ENCODE measurements at places on chromosomes 12 and 14.

DNA sequence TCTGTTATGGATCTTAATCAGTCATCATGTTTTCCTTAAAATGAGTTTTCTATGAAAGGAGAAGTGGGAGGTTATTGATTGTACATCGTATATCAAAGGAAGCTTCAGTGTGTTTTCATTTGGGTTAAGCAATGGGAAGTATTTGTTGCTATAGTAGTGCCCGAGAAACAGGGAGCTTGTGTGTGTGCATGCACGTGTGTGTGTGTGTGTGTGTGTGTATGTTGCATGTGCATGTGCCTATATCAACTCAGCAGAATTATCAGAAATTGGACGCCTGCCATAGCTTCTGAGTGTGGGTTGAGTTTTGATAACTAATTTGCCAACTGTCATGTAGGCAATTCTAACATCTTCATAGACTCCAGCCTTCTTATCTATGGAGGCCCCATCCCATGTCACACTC is 246.1 kb upstream of the CRY1 start:
- DNase-seq: no peak

- no peak for DNase-seq
These were observed 197.5 kb downstream of the NOVA1 start for GRCh38 chr14:26400373-26400772.

- no peak for DNase-seq
These were observed 76.1 kb upstream of the HECTD1 start for GRCh38 chr14:31283578-31284252.

GRCh38 chr12:99119943-99120342 is 474.9 kb downstream of the APAF1 start:
- no peak for DNase-seq

GRCh38 chr14:92539419-92539818 is 25.8 kb downstream of the RIN3 start:
- DNase-seq: no peak

- no peak for DNase-seq
These were observed 896 bp upstream of the CDKN1B start for GRCh38 chr12:12716151-12716792.

DNA sequence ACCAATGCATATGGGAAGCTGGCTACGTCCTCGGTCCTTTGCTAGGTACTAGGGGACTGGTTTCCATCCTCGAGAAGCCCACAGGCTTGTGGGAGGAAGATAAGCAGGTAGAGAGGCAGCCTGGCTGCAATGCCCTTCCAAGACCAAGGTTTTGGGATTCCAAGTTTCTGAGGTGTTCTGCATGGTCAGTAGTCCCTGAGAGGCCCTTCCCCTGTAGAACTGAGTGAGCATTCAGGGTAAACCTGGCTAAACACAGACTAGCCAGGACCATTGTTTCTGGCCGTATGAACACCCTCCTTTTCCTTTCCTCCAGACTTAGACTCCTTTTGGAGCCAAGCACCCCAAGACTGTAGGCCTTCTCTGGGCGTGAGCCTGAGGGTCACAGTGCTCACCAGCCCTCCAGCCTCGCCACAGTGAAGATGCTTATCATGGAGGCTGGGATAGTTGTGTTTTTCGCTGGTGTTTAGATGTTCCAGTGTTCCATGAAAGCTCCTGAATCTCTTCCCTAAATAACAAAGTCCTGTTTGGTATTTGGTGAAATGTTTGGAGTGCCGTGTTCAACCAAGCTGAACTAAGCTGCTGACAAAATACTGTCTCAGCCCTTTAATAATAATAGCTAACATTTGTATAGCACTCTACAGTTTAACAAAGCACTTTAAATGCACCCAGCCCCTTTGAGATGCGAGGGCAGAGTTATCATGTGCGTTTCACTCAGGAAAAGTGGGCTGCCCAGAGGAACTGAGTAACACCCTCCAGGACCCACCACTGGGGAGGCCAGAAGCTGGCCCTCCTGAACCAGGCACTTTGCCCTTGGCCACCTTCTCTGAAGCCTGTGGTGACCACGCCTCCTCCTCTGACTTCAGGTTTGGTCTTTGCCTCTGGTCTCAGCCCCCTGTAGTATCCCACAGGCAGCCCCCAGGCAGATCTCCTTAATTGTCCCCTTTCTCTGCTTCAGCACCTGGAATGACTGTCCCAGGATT is 284.5 kb downstream of the CACNA1C start:
- no peak for DNase-seq

- peak; percentile 30 for DNase-seq
These were observed 18.3 kb downstream of the SLC25A47 start for GRCh38 chr14:100341301-100342031.

DNA sequence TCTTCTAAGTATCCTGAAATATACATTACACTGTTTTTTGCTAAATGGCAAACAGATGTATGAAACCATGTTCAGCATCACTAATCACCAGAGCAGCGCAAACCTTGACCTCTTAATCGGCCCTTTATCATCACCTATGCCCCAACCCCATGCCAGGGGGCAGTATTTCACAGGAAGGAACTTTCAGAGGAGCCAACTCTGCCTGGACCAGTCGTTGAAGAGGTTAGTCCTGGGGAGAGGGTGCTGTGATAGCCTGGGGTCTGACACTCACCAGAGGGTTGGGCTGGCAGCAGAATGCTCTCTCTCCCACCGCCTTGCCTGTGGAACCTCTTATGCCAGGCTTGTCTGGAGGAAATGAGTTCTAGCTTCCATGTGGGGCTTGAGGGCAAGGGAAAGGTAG is 411.7 kb downstream of the TMEM117 start:
- DNase-seq: no peak

DNA sequence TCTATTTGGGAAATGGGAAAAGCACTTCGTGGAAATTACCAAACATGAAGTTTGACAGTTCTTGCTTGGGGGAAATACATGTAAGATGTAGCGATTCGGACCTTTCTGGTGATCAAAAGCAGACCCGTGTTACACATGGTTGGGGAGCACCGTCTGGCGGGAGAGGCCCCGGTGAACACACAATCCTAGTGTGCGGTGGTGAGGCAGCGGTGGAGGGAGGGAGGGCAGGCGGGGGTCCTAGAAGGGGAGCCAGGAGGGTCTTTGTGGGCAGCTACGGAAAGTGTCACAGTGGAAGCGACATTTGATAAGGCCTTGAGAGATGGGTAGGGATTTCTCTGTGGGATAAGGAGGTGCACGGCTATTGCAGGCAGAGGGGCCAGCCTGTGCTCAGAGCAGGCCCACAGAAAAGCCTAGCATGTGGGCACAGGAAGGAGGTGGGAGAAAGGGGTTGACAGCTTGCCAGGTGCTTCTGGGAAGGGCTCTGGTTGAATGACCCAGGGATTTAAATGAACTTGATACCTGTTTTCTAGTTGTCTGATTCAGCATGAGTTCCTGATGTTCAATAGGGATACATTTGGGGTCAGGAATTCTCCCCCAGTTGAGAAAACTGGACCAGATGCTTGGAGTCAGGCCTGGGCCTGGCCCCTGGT is 7.2 kb downstream of the MVK start:
- no peak for DNase-seq

DNA sequence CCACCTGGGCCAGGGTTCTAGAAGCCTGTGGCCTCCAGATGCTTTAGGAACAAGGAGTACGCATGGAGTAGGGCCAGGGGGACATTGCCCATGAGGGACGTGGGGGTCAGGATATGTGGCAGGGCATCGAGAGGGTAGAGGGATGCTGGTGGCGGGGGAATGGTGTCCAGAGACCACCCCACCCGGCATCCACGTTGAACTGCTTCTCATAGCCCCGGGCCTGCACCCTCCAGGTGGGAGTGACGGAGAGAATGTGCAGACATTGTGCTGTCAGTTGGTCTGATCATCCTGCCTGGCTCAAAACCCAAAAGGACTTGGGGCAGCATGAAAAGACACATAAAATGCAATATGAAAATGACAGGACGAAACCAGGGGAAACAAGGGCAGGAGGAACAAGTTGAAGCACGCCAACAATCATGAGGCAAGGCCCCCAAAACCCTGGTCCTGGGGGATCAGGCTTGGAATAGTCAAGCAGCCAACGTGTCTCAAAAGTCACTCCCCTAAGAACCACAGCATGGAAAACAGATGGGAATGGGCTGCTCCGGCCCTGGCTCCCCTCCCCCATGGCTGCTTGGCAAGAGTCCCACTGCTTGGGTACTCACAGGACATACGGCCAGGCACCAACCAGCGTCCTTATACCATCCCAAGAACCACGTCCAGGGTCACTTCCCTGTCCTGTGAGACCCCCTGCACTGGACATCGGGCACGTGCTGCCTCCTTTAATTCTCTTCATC is 117.9 kb downstream of the DICER1 start:
- no peak for DNase-seq

GRCh38 chr12:6461401-6462233 is 8.9 kb downstream of the VAMP1 start:
- peak; percentile 70 for DNase-seq

DNA sequence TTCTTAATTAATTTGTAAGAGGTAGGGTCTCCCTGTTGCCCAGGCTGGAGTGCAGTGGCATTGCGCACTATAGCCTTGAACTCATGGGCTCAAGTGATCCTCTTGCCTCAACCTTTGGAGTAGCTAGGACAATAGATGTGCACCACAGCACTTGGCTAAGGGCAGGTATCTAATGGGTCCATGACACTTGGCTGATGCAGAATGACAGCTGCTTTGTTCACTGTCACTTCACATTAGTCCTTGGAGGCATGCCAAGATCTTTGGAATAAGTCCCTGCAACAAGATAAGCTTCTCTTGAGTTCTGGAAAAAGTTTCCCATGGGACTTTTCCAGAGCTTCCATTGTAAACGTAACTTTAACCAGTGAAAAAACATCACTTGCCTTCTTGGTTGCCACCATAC is 23.4 kb downstream of the COQ6 start:
- no peak for DNase-seq

DNA sequence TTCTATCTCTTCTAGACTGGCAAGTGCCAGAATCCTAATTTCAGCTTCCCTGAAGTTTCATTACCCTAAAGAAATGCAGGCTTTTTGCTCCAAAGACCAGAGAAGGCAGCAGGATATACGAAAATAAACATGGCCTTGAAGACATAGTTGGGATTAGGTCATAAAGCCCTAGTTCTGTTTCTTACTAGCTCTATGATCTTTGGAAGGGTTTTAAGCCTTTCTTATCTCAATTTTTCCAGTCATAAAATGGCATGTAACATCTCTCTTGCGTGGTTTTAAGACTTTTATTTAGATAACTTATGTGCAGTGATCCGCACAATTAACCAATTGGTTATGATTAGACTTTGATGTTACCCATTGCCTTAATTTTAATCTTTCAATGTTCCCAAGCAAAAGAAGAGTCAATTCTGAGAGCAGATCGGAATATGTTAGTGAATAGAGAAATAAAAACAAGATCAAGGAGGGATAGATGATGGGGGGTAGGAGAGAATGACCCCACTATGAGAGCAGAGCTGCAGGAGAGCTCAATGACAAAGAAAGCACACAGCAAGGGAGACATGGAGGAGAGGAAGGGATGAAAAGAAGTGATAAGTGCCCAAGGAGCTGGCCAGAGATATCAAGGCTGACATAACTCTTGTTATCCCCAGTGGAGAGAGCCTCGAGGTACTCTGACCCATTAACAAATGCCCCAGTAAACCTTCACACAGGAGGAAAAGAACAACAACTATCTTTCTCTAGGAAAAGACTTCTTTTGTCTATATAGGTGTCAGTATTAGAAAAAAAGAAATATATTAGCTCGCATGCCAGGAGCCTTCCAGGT is 53.0 kb upstream of the ANP32D start:
- no peak for DNase-seq

DNA sequence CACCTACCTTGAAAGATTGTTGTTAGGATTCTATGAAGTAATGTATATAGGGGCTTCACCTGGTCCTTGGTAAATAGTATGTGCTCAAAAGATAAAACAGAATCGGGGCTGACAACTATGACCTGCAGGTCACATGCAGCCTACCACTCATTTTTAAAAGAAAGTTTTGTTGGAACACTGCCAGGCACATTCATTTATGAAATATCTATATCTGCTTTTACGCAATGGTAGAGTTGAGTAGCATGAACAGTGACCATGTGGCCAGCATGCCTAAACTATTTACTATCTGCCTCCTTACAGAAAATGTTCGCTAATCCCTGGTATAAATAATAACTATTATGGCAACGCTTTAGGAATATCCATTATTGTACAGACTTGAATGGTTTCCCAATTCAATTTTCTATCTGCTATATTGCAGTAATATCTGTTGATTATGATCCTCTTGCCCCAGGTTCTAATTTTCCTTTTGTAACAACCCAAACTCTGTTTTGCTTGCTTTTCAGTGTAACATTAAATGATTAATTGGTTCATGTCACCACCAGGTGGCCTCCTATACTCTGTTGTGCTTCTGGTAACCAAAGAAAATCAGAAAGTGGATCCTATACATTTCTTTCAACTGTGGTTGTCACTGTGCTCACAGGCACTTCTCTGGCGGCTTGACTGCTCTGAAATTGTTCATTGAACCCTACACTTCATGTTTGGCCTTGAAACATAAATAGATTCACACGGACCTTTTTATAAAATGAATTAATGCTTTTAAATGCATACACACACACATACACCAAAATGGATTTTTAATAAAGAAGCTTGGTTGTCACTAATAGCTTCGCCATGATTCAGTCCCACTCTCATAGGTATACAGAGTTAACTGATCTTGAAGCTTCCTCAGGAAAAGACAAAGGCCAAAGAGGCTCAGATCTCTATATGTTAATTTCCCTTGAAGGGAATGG is 227.7 kb upstream of the NPAS3 start:
- no peak for DNase-seq

DNA sequence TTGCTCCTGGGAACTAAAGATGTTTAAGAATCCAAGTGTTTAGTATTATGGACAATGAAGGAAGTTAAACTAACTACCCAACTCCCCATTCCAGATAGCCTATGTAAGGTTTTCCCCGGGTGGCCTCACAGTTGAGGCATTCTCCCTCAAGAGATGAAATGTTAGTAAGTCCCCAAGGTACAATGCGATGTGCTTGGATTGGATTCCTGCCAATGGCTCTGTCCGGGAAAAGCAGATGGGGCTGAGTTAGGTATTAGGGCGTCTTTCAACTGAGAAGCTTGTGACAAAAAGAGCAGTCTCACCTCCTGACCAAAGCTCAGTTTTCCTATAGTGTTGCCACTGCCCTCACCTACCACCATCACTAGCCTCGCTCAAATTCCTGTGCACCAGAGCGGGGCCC is 64.8 kb upstream of the E2F7 start:
- DNase-seq: no peak

DNA sequence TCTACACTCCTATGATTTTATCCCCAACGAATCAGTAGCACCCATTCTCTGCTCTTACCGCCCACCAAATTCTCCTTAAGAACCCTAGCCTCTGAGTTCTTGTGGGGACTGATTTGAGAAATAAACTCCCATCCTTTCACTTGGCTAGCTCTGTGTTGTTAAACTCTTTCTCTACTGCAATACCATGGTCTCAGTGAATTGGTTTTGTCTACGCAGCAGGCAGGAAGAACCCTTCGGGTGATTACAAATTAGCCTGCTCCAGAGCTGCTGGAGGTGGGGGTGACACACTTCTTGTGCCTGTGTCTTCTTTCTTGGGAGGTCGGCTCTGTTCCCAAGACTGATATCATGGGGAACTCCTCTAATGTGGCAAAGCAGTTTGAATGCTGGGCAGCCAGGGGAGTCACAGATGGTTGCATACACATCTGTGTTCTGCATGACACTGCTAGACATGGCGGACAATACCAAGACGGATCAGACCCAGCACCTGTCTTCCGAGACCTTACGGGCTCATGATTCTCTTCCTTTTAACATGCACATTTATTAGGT is 1.6 kb upstream of the C1S start:
- no peak for DNase-seq

GRCh38 chr14:55699131-55700057 is 119.4 kb downstream of the KTN1 start:
- no peak for DNase-seq
